Right atrium auricular region (tissue), 2 donors: ENCODE measurements at places on chromosomes 1 and 21. TPM values are rescaled to one million over a fixed set of nuclear protein-coding genes. Genes with fewer than 3 reads are reported as not detected.

The OR6N1 gene
- not detected for total RNA-seq

The ZMYND12 gene
- 3.4 TPM for total RNA-seq

The CFAP74 gene
- total RNA-seq = not detected

- H3K27ac ChIP-seq = no peak overlapping the region
- no peaks in the 10 kb centered on the region for H3K27me3 ChIP-seq
- no peaks in the 10 kb centered on the region for H3K4me1 ChIP-seq
- H3K36me3 ChIP-seq = no peaks in the 10 kb centered on the region
Observed at GRCh38 chr1:197127246-197127912, 19.1 kb downstream of the ASPM start.

- H3K36me3 ChIP-seq = no peaks in the 10 kb centered on the region
- no peaks in the 10 kb centered on the region for H3K4me1 ChIP-seq
- H3K4me3 ChIP-seq = no peak overlapping the region
- DNase-seq = no peak
Observed at GRCh38 chr1:114126261-114127095, 27.2 kb downstream of the SYT6 start.

- H3K4me3 ChIP-seq = no peak overlapping the region
- DNase-seq = no peak
- H3K4me1 ChIP-seq = no peaks in the 10 kb centered on the region
Observed at GRCh38 chr1:38818175-38818976, 41.2 kb downstream of the RRAGC start.

DNA sequence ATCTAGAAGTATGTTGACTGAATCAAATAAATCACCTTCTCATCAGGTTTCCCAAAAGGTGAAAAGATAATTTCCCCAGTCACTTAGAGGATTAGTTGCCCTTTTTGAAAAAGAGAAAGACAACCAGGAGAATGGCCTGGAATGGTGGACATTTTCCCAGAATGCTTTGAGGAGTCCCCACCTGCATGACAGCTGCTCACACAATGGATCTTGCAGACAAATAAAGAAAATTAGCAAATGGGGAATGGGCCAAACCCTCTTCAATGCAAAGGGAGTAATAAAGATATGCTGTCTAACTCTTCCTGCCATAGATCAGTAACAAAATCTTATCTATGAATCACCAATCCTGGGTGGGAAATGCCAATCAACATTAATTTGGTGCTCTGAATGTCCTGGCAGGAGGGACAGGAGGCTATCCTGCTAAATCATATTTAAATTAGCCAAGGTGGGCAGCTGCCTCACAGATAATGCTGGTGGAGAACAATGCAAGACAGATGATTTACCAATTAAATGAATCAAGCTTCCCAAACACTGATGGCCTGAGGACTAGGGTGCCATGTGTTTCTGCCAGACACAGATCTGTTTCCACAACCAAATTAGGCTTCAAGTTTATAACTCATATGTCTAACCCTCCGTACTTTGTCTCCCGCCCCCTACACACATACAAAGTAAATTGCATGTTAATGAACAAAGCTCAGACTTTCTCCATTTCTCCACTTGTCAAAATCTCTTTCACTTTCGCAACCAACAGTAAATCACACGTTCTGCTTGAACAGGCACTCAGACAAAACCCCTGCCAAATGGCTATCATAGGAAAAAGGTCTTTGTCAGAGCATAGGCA lies 488.0 kb upstream of the PLXNA2 start:
- H3K4me1 ChIP-seq = no peaks in the 10 kb centered on the region
- H3K27ac ChIP-seq = no peak overlapping the region
- H3K36me3 ChIP-seq = no peaks in the 10 kb centered on the region
- H3K27me3 ChIP-seq = no peaks in the 10 kb centered on the region

DNA sequence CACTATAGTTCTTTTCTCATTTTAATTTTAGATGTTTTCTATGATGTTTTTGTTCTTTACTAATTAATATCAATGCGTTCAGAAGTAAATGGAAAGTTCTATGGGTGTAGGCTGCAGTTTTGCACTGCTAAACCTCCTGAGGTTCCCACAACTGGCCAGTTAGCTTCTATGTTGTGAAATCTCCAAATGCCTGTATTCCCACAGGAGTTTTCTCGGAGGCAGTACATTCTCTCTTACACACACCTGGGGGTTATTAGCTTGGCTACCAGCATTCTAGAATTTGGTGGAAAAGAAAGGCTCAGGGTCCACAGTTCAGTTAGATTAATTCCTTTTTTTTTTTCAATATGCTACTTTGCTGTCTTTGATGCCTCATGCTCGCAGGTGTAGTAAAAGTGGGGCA lies 216.9 kb upstream of the NRIP1 start:
- DNase-seq = no peak
- H3K27me3 ChIP-seq = no peaks in the 10 kb centered on the region
- no peaks in the 10 kb centered on the region for H3K36me3 ChIP-seq
- no peak overlapping the region for H3K27ac ChIP-seq

- H3K4me1 ChIP-seq = no peaks in the 10 kb centered on the region
- no peak overlapping the region for H3K4me3 ChIP-seq
- no peak overlapping the region for H3K27ac ChIP-seq
- DNase-seq = no peak
- H3K27me3 ChIP-seq = no peaks in the 10 kb centered on the region
Observed at GRCh38 chr1:53594391-53595180, 135.4 kb downstream of the DMRTB1 start.
